Stimulated activated CD4-positive, alpha-beta T cell treated with anti-CD3 and anti-CD28 coated beads, TNF-alpha, amount 100 ng/mL, for 24 hours (primary cell): ENCODE measurements at places on chromosomes 7 and 10.

DNA sequence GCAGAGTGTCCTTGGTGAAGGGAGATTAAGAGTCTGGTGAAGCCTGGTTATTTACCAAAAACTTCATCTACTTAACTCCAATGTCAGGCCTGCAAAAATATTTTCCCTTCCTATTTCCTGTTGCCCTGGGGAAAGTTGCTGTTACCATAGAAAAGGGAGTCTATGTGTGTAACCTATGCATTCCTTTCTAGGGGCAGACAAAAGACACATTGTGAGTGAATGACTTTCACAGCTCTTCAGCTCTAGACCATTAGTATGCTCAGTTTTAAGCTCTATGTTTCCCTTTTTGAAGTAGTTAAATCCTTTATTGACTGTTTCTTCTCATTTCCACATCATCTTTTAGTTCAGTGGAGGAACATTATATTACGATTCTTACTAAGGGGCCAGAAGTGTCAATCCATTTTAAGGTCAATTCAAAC is 45.6 kb upstream of the SGCE start:
- no peak for DNase-seq

DNA sequence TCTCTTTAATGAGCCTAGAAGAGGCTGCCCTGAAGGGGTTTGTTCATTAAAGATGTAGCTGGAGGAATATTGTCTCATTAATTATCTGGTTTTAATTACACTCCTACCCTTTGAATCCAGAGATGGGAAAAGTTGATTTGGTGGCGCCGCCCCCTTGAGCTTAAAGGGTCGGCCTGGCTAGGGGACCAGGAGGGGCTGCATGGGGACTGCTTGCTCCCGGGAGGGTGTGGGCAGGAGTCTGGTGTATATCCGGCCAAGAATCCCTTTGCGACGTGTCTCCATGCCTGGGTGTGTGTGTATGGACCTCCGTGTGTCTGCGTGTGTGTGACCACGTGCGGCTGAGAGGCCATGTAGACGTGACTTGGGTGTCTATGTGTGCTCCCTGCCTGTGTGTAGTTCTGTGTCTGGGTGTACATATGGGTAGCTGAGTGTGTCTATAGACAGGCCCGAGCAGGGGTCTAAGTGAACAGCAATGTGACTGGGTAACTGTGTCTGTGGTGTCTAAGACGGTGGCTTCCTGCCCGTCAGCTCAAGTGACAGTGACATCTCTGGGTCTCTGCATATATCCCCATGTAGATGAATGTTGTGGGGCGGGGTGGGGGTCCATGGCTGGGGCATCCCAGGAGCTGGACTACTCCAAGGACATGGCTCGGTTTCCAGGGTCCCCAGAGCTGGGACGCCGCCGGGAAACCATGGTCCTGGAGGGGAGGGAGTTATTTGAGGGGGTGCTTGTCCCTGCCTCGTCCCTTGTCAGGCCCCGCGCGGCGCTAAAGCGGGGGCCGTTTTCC is 10.7 kb downstream of the LBX1 start:
- no peak for DNase-seq

GRCh38 chr10:131943021-131943814 is 38.5 kb downstream of the BNIP3 start:
- DNase-seq: no peak

GRCh38 chr7:35695473-35695850 is 527 bp upstream of the HERPUD2 start:
- no peak for DNase-seq

GRCh38 chr7:135328053-135328452 is 94.4 kb downstream of the STRA8 start:
- DNase-seq: no peak

GRCh38 chr10:115969591-115969990 is 303.4 kb downstream of the GFRA1 start:
- no peak for DNase-seq

- no peak for DNase-seq
Measured at GRCh38 chr7:94921911-94922310, 14.5 kb downstream of the PPP1R9A start.

- no peak for DNase-seq
Measured at GRCh38 chr10:53548664-53549063, 776.1 kb upstream of the MBL2 start.

- DNase-seq: no peak
Measured at GRCh38 chr10:89337484-89337883, 9.7 kb downstream of the IFIT3 start.

DNA sequence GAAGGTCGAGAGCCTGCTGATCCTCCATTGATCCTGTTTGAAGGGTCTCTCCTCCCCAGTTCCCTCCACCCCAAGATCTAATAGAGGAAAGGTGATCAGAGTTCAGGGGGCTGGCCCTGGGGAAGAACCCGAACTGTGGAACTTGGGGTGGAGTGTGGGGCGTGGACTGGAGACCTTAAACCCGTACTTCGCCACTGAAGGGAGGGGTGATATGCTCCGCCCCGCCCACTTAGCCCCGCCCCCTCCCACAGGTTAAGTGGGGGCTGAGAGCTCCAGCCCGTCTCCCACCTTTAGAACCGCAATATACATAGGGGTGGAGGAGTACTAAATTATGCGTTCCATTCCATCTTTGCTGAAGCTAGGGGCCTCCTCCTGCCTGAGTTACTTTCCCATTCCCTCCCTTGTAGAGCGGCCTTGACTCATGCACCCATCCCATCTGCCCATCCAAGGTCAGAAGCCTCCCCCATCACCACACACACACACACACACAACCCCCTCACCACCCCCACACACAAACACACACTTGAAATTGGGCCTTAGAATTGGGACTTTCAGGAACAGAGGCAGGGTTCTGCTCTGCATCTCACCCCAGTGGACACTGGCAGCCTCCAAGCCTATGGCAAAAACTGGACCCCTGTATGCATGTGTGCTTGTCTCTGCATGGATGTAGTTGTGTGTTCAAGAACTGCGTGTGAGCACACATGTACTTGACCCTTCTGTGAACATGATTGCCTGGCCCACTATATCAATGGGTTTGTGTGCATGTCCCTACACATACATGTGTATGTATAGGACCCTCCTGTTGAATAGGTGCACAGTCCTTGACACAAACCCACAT is 991 bp downstream of the SEMA4G start:
- no peak for DNase-seq

GRCh38 chr10:128158021-128158795 is 32.0 kb upstream of the MKI67 start:
- no peak for DNase-seq

DNA sequence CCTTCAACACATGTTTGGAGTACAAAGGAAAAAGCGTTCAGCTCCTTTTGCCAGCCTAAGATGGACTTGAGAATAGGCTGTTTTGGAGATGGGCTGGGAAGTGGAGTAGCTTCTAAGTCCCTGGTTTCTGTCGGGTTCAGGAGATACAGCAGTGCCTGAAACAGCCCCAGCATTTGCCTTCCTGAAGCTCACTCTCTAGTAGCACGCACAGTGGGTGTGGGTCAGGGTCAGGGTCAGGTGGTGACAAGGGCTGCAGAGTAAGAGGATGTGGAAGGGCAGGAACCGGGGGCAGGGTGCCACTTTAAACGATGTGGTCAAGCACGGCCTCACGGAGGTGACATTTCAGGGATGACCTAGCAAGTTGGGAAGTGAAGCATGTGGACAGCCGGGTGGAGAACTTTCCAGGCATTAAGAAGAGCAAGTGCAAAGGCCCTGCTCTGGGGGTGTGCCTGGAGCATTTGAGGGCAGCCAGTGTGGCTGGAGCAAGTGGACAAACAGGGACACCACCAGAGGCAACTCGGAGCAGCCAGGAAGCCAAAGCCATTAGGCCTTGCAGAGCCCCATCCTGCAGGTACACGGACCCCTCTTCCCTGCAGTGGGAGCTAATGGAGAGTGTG is 382.2 kb upstream of the ZMIZ1 start:
- DNase-seq: no peak

- no peak for DNase-seq
Measured at GRCh38 chr10:49837685-49838084, 75.6 kb upstream of the OGDHL start.

DNA sequence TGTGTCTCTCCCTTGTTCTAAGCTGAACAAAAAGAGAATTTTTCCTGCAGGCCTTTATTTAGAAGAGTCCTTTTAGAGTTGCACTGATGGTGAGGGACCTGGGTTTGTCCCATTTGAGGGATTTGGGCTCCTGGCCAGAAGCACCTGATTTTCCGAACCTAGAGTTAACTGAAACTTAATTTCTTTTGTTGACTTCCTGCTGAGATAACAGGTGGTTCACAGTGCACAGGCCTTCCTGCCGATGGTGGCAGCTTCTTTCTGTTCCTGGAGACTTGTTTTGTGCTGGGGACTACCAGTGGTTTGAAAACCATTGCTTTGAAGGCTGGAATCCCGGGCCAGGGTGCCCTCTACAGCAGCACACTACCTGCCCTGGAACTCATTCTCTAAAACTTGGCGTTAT is 99.2 kb downstream of the SUGCT start:
- DNase-seq: no peak

- DNase-seq: no peak
Measured at GRCh38 chr7:140230516-140230860, 53.7 kb upstream of the KDM7A start.

DNA sequence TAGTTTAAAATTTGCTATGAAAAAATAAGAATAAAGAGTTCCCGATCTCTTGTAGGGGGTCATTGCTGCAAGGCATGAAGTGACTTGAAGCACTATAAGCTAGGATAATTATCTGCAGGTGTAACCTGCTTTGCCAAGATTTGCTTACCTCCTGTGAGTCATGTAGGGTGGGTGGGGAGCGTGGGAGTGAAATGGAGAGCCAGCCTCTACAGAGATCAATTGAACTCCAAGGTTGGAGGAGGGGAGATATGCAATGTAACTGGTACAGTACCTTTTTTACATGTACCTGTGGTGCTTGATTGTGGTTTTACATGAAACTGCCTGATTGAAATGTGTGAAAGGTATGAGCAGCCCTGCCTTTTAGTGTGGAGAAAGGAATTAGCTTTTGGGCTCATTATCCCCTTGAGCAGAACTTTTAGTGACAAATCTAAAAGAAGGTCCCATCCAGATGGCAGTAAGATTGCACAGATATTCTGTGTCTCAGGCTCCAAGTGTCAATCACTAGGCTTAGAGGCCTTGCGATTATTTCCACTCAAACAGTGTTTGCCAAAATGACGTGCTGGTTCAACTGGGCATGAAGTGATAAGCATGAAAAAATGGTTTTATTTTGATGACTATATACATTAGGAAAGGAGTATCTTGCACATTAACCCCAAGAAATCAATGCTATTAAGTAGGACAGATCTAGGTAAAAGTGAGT is 138.6 kb upstream of the GRB10 start:
- no peak for DNase-seq

- no peak for DNase-seq
Measured at GRCh38 chr10:112613620-112614019, 166.6 kb downstream of the VTI1A start.
